A549 (cell line): ENCODE measurements at places on chromosomes 12 and 14.

GRCh38 chr12:111313833-111314259 is 55.0 kb downstream of the PHETA1 start:
- peak; percentile 76 for DNase-seq

- no peak for DNase-seq
Observed at GRCh38 chr14:86712176-86712575, 1182.2 kb downstream of the FLRT2 start.

- DNase-seq = no peak
Observed at GRCh38 chr12:52515927-52516831, 4.0 kb downstream of the KRT5 start.

GRCh38 chr14:22878271-22879246 is 4.5 kb upstream of the REM2 start:
- DNase-seq = no peak

DNA sequence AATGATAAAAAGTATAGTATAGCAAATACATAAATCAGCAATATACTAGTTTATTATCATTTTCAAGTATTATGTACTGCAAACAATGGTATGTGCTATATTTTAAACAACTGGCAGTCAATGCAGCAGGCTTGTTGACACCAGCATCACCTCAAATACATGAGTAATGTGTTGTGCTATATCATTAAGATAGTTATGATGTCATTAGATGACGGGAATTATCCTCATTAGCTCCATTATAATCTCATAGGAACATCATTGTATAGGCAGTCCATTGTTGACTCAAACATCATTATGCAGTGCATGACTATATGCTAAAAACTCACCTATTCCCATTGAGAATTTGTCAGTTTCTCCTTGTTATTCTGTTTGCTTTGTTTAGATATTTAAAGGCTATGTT is 85.4 kb downstream of the PRKD1 start:
- DNase-seq = no peak

GRCh38 chr12:109961612-109962011 is 34.6 kb downstream of the GIT2 start:
- no peak for DNase-seq

- no peak for DNase-seq
Observed at GRCh38 chr12:41242603-41243002, 54.5 kb downstream of the PDZRN4 start.

DNA sequence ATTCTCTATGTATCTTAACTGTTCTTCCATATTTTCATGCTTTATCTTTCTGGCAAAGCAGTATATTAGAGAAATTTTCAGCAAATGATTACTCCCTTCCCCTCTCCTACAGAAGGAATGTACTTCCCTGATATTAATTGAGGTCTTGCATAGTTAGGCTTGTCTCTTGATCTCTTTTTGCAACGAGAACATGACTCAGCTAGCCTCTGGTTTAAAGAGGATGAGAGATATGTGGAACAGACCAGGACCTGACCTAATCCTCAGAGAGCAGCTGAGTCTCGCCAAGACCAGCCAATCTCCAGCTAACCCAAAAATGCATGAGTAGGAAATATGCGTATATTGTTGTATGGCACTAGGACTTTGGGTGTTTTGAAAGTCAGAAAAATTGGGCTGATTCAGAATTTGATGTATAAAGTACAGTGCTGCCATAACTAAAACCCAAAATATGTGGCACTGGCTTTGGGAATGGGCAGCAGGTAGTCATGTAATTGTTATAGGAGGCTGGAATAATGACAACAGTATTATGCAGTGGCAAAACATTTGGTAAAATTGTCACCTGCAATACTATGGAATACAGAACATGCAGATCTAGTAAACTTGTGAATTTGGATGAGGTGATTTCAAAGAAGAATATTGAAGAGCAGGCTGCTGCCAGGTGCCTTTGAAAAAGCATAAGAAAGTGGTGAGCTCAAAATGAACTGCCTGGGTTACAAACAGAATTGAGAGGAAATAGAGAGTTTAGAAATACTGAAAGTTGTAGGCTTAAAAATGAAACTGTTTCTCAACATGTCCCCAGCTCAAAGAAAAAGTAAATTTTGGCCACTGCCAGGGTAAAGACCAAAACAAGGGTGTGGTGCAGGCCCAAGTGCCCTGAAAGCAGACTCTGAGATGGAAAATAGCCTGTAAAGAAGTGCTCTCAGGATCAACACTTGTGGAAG is 9.3 kb upstream of the USP15 start:
- DNase-seq = no peak

- no peak for DNase-seq
Observed at GRCh38 chr12:2890001-2890387, 697 bp upstream of the TULP3 start.

- no peak for DNase-seq
Observed at GRCh38 chr14:60632777-60633176, 16.5 kb downstream of the SIX1 start.
